NAMALWA (cell line): ENCODE measurements at places on chromosomes 1 and 21.

DNA sequence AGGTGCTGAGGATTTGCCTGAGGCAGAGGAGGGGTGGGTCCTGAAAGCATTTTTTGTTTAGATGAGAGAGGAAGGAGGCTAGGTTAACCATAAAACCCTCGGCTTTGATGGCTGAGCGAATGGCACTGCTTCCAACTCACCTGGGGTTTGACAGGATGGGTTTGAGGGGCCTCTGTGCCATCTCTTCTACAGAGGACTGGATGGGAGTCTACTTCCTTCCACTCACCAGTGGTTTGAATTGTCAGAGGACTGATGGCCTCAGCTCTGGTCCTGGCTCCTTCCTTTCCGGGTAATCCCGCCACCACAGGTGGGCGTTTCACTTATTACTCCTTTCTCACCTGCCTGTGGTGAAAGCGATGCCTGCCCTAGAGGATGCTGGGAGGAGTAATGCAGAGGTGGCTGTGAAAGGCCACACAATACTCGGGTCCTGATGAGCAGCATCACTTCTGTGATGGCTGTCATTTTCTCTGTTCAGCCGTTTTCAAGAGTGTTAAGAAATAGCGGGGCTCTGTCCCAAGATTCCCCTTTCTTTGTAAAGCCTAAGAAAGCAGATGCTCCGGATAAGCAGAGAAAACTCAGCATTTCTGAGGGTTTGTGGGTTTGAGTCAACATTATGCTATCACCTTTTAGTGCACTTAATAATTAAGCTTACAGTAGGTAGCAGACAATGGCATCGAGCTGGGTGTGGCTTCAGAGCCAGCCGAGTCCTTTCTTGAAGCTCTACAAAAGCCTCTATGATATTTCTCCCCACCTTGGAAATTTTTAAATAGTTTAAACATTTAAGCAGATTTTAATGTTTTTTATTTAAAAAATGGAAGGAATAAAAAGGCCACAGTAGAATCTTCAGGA is 220.7 kb downstream of the HLX start:
- no peak for DNase-seq

DNA sequence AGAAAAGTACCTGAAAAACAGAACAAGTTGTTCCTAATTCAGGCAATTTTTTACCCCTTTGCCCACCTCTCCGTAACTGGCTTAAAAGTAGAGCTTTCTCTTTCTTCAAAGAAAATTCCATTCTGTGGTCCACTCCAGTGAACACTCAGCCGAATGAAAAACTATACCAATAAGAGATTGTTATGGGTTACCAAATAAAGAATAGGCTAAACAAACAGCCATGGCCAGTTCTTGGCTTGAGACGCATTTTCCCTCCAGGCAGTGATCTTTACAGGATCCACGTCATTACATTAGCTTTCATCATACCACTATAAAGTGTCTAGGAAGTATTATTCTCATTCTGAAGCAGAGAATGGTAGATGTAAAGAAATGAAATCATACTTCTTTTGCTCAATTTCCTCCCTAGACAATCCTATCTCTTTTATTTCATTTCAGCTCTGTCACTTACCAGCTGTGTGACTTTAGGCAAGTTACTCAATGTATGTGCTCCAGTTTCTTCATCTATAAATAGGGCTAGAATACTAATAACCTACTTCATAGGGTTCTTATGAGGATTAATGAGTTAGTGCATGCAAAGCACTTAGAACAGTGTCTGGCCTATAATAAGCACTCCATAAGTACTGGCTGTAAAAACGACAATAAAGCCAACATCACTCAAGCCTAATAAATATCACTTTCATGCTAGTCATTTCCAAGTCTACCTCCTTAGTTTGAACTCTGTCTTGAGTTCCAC is 26.5 kb upstream of the TRIM45 start:
- DNase-seq, result no peak

GRCh38 chr1:209627027-209627731 is 25.0 kb downstream of the LAMB3 start:
- no peak for DNase-seq

- DNase-seq, result no peak
Measured at GRCh38 chr1:201748335-201748734, 80.6 kb upstream of the IPO9 start.

- DNase-seq, result no peak
Measured at GRCh38 chr1:8455700-8456307, 137.9 kb downstream of the SLC45A1 start.

DNA sequence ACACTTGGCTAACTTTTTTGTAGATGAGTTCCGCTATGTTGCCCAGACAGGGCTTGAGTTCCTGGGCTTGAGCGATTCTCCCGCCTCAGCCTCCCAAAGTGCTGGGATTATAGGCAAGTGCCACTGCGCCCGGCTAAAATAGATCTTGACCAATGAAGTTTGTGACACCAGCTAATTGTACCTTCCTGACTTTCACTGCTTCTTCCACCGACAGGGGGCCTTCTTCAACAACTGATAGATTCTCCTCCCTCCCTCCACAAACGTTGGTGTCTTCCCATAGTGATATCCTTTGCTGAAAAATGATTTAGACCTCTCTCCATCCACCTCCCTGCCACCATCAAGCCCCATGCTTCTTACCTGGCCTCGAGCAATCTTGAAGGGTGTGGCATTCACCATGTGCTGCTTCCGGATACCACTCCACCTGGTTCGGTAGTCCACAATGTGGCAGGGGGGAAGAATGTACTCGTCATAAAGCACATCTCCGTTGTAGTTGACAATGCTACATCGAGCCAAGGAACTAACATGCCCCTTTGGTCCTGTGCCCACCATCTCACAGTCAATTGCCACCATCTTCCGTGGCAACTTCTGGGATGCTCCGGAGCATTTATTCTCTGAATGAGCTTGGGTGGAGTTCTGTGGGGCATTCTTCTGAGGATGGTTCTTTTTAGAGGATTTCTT is 1.6 kb upstream of the METTL25B start:
- DNase-seq, result peak; percentile 92

DNA sequence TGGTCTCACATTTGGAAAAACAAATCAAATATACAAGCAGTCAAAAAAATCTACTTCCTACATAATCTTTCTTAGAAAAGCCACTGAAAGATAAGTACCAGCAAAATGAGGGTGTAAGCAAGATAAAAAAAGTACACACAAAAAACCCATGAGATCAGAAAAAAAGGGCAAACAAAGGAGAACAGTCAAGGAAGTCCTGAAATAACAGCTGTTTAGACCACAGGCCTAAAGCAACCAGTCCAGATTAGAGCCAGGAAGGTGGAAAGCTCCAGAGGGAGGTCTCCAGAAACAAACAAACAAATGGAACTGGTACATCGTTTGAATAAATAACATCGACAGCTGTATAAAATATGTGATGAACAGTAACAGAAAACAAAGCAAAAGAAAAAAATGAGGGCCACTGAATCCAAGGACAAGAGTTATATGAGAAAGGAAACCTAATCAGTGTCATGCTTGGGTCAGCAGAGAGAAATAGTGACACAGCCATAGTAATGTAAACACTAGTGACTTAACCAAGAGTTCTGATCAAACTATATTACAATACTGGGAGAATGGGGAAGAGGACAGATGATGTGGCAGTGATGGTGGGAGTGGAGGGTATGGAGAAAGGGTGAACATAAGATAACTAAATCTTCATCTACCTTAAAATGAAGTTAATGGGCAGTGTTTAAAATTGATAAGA is 67.5 kb downstream of the NVL start:
- DNase-seq, result no peak

DNA sequence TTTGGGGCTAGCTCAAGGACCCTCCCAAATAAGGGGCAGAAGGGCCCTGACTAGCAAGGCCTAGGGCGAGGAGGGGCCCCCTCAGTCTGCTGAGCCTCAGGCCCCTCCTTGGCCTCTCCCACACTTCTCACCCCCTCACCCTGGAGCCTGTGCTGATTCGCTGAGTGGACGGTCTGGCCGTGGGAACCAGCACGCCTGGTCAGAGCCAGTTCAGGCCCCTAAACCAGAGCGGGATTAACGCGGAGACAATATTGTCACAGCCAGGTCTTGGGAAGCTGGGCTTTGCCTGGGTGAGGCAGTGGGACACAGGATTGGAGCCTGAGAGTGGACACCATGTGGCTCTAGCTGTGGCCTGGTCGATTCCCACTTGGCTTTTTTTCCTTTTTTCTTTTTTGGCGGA is 4.8 kb upstream of the FBLIM1 start:
- no peak for DNase-seq

- no peak for DNase-seq
Measured at GRCh38 chr1:67609577-67610341, 75.2 kb upstream of the GADD45A start.

GRCh38 chr1:204207136-204207616 is 6.6 kb downstream of the GOLT1A start:
- DNase-seq, result peak; percentile 66

- no peak for DNase-seq
Measured at GRCh38 chr1:116906812-116907211, 2.9 kb upstream of the PTGFRN start.

DNA sequence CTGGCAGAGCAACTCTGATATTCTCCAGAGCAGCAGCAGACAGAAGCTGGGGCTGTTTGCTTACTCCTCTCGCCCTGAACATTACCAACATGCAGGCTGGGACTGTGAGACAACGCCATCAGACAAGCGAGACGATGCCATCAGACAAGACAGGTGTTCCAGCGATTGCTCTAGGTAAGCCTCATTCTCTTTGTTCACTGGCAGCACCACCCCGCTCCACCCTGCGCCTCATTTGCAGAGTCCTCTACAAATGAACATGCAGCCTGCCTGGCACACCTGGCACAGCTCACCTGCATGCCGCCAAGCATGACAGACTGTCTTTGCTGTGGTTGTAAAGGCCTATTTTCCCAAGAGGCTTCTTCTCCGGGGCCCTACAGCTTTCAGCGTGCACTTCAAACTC is 346.2 kb downstream of the SMYD3 start:
- DNase-seq, result no peak

- DNase-seq, result no peak
Measured at GRCh38 chr1:111988377-111988742, 1.1 kb downstream of the KCND3 start.

- no peak for DNase-seq
Measured at GRCh38 chr1:4553761-4554160, 100.6 kb upstream of the AJAP1 start.

DNA sequence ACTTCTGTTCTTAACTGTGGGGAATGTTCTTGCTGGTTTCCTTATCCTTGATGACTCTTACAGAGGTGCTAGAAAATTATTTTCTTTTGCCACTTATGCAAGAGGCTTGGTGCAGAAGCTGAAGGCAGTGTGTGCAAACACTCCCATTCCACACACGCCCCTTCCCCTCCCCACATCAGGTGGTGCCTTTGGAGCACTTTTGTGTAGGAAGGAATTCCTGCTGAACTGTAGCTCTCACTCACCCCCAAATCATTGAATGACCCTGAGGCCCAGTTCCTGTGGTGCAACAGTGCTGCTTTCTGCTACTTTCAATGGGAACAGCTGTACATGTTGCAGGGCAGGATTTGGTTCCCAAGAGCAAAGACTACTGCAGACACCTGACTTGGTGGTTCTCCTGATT is 101.8 kb downstream of the CD247 start:
- DNase-seq, result no peak

DNA sequence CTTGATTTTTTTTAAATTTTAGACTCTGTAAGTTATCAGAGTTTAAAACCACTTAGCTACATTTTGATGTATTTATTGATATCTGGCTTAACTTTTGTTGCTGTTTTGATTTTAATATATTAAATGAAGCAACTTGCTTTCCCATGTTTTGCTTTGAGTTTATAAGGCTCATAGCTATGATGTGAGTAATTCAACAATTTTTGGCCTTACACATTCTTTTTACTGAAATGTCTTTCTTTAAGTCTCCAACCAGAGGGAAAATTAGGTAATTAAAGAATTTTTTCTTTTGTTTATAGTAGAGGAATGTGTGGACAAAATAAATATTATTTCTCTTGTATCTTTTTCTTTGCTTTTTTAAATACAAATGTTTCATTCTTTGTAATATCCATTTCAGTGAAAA is 258.3 kb upstream of the ADAMTS5 start:
- no peak for DNase-seq

- DNase-seq, result no peak
Measured at GRCh38 chr1:92980732-92981647, 19.7 kb upstream of the DIPK1A start.

DNA sequence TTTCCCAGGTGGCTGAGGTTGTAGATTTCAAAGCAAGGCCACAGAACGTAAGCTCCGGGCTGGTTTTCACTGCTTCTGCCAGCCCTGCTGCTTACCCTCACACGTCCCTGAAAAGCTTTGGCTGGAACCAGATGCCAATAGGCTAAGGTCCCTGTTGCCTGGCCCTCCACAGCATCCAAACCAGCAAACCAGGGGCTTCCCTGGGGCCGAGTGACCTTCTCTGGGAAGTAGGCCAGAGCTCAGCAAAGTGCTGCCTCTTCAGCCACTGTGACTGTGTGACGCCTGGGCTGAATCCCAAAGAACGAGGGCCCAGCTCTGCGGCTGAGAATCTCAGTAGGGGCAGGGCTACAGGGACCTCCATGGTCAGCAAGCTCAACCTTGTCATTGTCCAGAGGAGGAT is 28.9 kb upstream of the RBM15 start:
- no peak for DNase-seq
